ENCODE measurements at places on chromosomes 1 and 21.

GRCh38 chr1:232557096-232557495, 72.8 kb downstream of the SIPA1L2 start:
- DNase-seq: no peak

DNA sequence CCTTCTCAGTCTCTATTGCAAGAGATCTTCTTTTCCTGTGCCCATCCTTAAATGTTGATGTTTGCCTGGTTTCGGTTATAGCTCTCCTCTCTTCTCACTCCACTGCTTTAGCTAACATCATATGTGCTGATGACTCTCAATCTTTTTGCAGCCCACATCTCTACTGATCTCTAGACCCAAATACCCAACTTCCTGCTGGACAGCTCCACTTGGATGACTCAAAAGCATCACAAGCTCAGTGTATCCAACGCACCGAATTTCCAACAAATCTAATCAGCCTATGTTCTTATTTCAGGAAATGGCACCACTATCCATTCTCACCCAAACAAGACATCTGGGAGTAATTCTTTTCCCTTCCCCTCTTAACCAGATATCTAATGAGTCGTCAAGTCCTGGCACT, 79.1 kb upstream of the ARTN start:
- no peak for DNase-seq

DNA sequence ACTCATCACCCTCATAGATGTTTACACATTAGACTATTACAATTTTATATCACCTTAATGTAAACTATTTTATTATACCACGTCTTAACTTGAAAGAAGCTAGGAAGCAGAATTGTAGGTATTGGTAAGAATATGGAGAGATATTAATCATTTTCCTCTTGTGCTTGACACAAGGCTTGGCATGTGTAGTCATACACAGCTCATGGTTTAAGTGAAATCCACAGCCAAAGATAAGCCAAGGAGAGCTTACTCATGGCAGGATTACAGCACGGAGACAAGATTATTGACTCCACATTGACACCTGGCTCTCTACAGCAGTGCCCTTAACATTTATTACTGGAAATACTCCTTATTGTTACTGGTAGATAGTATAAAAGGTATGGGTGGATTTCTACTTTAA, 68.4 kb upstream of the ADGRL4 start:
- no peak for DNase-seq

GRCh38 chr1:205260948-205261732, 33.4 kb downstream of the TMCC2 start:
- no peak for DNase-seq

- no peak for DNase-seq
These were observed 1.7 kb upstream of the GNG4 start for GRCh38 chr1:235651170-235651806.

DNA sequence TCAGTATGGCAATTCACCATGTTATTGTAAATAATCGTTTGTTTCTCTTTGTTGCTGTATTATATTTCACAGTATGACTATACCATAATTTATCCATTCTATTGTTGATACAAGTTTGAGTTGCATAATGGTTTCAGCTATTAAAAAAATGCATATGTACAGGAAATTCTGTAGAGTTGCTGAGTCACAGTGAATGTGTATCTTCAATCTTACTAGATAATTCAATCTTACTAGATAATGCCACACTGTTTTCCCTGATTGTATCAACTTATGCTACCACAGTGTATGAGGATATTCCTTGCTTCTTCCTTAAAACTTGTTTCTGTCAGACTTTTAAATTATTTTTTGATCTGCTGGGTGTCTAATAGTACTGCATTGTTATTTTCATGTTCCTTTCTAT, 3.5 kb upstream of the COA6 start:
- DNase-seq: no peak

DNA sequence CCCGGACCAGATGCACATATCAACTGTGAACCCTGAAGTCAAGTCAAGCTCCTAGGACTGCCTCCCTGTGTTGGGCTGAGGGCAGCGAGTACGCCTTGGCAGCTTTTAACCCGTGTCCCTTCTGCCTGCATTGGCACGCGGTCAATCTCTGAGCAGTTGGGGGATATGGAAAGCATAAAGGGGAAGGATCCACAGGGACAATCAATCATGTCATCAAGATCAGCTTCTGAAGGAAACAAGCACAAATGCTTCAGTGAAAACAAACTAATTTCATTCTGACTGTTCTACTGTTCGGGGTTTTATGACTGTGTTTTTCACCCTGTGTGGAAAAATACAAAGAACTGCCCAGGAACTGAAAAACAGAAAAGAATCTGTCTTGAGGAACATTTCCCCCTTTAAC, 106.2 kb downstream of the RUNX1 start:
- DNase-seq: no peak

DNA sequence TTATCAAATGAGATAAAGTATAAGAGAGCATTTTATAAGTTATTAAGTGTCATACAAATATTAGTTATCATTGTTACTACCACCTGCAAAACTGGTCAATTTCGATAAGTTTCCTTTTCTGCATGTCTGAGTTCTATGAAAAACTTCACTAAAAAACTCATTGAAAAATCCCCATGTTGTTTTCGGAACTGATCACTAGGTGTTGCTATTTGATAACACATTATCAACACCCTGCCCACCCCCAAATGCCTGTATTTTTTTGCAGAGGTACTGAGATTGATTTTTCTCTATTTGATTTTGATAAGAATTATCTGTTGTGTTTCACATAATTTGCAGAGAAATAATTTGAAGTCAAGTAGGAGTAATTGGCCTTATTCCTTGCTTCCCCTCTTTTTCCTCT, 22.1 kb upstream of the DISP1 start:
- DNase-seq: no peak

- DNase-seq: no peak
These were observed 85.3 kb downstream of the CDC7 start for GRCh38 chr1:91585982-91586381.

GRCh38 chr1:163085041-163085903, 16.1 kb downstream of the RGS4 start:
- DNase-seq: no peak

DNA sequence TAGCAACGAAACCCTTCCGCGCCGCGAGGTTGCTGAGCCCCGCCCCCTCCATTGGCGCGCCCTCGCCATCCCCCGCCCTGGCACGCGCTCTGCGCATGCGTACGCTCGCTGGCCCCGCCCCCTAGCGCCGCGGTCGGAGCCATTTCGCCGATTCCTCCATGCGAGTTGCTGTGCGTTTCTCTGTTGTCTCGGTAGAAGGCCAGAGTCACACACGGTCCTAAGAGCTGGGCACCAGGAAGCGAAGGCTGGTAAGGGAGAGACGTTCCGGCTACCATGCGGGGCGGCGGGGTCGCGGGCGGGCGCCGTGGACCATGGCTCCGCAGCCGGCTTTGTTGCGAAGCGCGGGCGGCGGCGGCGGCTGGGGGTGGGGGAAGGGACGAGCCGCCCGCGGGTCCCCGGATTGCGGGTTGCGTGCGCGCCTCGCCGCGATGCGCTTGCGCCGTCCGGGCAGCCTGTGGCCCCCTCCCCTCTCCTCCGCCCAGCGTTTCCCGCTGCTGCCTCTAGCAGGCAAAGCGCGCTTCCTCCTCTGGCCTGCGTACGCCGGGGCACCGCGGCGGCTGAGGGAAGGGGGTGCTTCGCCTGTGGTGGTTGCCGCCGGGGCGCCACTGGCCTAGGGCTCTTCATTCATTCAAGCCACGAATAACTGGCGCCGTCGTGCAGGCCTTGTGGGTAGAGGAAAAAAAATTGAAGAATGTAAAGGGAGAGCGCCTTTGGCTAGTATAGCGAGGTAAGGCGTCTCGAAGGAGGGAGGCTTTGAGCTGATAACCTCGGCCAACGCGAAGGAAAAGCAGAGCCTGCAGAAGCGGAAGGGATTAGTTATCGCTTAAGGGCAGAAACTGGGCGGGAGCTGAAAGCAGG, at the start of gene DHX9:
TSS of gene DHX9 (plus strand) at position 139 of the 858 bp plus-strand sequence. CDS start 3,220 bp downstream, outside the sequence.
- DNase-seq: peak; percentile 93

DNA sequence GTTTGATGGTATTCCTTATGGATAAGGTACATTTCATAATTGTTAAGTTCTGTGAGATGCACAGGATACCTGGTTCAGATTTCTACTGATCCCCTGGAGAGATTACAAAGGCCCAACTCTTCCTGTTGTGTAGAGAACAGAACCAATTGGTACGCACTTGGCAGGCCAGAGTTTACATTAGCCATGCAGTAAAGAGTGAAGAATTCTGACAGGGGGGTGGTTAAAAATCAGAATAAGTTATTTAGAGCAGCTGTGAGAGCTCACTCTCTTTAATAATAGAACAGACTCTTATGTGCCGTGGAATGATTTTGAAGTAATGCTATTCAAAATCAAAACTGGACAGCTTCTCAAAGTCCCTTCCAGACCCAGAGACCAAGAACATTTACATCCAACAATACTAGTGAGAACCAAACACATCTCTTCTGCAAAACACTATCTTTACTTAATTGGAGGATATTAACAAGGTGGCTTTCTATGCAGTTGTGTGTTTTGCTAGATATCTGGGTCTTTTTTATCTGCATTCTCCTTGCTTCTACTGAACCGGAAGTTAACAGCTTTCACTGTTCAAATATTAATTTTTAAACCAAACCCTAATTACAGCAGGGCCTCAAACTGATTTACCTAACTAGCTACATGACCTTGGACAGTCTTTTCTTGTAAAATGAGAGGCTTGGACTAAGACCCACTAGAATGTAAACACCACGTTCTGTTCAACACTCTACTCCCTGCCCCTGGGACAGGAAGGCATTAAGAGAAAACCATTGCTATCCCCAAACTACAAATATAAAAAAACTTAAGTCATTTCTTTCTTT, 4.0 kb downstream of the USP24 start:
- no peak for DNase-seq

GRCh38 chr1:208631092-208631491, 386.9 kb upstream of the PLXNA2 start:
- DNase-seq: no peak

All from coronary artery (tissue), 2 donors.